ENCODE measurements at places on chromosomes 1 and 21.
A peak's percentile ranks its signal among the peaks of the same experiment; 100 is the strongest.

DNA sequence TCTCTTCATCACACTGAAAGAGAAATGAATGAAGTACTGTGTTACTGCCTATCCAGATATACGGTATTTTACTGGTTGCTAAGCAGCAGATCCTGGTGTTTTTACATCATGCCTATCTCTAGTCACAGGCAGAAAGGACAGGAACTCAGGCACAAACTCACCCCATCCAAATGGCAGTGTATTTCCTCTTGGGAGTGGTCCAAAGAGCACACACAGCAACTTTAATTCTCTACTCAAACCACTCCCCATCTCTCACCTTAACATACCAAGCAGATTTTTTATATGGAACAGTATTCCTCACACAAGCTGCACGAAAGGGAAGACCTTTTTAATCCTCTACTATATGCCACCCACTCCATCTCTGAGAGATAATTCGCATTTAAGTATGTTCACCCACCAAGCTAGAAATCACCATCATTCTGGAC, 27.3 kb downstream of the EIF4G3 start:
- DNase-seq, result peak; percentile 19

DNA sequence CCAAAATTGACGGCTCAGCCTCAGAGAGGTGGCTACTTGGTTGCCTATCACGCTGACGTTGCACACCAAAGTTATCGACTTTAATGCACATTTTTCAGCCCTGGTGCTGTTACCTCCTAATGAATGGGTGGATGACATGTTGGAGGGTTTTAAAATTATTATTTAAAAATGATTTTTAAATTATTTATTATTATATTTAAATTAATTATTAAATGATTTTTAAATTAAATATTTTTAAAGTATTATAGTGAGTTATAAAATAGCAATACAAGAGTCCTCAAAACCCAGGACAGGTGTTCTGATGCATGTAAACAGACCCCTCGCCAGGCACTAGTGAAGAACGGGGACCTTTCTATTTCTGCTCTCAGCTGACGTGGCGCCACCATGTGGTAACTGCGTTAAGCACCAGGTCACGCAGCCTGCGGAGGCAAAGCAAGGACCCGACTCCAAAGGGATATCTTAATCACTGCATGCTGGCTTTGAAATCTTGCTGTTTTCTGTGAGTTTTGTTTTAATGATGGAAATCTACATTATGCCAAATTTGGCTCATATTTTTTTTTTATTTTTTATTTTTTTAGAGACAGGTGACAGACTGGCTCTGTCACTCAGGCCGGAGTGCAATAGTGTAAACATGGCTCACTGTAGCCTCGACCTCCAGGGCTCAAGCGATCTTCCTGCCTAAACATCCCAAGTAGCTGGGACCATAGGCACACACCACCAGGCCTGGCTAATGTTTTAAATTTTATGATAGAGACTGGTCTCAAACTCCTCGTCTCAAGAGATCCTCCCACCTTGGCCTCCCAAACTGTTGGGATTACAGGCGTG, 22.6 kb downstream of the CASP9 start:
- DNase-seq, result peak; percentile 61

DNA sequence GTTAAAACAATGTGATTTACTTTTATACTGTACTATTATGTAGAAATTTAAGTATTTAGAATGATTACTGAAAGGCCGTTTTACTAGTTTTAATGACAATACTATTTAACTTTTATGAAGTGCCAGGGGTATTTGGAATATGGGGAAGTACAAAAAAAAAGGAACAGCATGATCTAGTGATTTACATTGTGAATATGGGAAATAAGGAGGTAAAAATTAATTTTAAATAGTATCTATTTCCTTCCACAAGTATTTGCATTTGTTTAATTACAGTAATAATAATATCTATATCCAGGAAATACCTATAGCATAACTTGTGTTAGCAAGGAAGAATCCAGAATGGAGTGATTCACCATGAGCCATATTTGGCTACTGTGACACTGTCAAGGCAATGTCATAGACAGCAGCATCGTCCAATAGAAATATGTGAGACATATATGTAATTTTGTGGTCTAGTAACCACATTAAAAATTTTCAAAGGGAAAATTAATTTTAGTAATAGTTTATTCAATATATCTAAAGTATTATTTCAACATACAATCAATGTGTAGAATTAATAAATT, 22.0 kb downstream of the CNST start:
- no peak for DNase-seq

DNA sequence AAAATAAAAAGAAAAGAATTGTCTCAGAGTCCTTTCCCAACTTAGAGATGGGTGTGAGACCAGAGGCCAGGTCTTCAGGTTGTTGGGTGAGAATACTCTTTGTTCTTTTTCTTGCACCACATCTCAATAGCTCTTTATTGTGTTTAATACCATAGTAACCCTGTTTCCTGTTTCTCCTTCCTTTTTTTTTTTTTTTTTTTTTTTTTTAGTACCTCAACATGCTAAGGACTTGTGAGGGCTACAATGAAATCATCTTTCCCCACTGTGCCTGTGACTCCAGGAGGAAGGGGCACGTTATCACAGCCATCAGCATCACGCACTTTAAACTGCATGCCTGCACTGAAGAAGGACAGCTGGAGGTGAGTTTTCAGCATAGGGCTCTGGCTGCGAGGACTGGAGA, 24.4 kb downstream of the CELF3 start:
- peak; percentile 39 for DNase-seq

DNA sequence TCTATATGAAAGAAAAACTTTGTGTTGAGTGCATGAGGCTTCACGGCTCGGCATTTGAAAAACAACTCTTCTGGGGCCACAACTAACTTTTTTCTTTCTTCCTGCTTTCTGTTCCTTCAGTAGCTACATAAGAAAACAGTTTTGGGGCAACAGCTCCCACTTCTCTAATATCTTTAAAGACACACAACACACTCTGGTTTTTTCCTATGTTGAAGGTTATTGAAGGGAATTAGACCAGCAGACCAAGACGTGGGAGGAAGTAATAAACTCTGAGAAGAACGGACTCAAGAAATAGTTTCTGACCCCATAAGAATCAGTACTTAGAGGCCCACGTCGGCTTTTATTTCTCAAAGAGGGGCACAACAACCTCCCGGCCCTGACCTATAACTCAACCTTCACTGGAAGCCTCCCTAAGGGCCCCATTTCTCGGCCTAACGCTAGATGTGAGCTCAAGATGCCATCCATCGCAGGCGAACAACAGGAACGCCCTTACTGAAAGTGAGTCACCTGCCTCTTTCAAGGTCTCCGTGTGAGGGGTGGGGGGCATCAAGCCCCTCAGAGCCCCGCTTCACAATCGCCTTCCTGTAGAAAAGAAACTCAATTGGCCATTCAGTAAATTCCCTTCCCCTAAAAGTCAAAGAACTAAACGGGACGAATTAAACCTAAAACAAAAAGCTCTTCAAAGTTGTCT, 844 bp downstream of the ZMYM6 start:
- peak; percentile 66 for DNase-seq

GRCh38 chr1:217839161-217839560, 208.0 kb downstream of the SPATA17 start:
- DNase-seq, result no peak

DNA sequence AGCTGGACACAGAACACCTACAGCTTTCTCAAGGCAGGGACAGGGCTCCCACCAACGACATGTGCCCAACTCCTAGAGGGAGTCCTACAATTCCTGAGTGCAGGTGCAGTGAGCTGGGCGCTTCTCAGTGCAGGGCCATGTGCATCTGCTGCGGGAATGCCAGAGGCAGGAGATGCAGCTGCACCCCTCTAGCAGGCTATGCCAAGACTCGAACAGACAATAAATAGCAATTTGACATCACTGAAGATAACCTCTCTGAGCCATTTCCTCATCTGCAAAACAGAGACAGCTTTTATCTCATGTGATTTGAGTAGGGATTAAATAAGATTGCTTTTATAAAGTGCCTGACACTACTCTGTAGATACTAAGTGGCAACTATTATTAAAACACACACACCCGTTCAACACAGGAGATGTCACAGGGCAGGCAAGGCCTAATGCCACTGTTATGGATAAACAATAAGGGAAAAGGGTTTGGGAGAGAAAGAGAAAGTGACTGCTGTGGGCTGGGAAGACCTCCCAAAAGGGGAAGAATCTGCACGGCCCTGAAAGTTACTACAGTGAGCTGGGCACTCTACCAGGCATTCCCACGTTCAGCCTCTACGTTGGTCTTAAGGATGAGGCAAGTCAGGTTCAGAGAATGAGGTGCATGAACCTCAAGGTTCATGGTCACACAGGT, 5.7 kb downstream of the SLC9A1 start:
- DNase-seq, result no peak

GRCh38 chr1:221760911-221761310, 19.0 kb upstream of the DUSP10 start:
- no peak for DNase-seq

GRCh38 chr1:108537976-108538375, 21.9 kb upstream of the EEIG2 start:
- no peak for DNase-seq

GRCh38 chr1:89332461-89332860, 31.4 kb upstream of the GBP6 start:
- DNase-seq, result no peak

DNA sequence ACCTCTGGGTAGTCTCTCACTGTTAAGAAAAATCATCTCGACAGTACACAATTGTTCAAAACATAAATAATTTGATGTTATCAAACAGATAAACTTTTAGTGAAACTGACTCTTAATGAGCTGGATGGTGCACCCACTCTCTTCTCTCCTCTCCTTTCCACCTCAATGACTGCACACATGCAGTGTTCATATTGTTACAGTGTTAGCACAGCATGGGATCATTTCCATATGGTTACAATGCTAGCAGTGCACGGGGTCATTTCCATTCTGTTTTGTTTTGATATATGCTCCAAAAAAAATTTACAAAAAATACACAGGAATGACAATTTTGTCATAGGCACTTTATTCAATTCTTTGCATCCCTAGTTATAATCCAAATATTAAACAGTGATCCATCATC, 26.4 kb upstream of the RNF187 start:
- no peak for DNase-seq

DNA sequence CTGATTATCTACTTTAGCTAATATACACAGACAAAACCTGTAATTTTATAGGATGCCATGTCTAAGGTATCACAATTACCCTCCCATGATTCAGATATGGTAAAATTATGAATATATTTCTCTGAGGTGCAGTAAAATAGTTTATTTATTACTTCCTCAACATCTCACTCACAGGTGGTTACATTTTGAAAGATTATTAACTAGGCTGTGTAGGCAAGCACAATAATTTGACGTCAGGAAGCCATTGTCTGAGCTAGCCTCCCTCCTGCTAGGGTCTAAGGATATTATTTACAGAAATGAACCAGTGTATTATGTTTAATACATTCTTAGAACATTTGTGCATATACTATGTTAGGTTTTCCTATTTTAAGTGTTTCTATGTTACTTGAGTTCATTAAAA, 69.9 kb upstream of the ADGRL2 start:
- no peak for DNase-seq

- no peak for DNase-seq
These were observed 63.3 kb upstream of the ATP2B4 start for GRCh38 chr1:203563291-203563690.

GRCh38 chr21:29873908-29874307, 65.9 kb downstream of the GRIK1 start:
- DNase-seq, result no peak

DNA sequence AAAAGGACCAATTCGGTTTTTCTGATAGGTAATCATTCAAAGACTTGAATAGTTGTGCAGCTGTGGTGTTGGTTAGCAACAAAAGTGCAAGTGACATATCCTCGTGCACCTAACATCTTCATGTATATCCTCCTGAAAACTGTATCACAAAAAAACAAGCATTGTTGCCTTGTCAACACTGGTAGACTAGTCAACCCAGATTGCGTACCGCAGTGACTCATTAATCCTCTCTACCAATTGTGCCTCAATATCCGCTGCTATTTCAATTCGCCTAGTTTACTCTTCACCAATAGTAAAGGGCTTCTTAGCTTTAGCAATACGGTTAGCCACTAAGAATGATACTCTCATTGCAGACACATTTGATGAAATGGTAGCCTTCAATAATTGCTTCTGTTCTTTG, 3.5 kb downstream of the HHAT start:
- DNase-seq, result no peak

- DNase-seq, result no peak
These were observed 40.1 kb downstream of the IGSF21 start for GRCh38 chr1:18147672-18148071.

DNA sequence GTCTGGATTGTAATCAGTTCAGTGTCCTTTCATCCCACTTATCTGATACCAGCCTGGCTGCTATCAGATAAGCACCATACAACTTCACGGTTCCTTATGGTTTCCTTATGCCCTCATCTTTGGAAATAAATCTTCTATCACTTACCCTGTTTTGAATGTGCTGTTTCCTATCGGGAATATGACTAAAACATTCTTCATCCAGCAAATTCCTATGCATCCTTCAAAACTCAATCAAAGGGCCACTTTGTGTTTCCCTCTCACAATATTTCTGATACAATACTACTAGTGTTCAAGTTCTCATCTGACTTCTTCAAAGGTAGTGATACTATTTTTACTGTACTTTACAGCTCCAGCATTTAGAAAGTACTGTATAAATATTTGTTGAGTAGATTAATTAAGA, 513.2 kb downstream of the OMA1 start:
- no peak for DNase-seq

GRCh38 chr1:7684132-7684531, 87.0 kb upstream of the VAMP3 start:
- no peak for DNase-seq

- peak; percentile 52 for DNase-seq
These were observed 20.9 kb downstream of the ERICH3 start for GRCh38 chr1:74652711-74653139.

DNA sequence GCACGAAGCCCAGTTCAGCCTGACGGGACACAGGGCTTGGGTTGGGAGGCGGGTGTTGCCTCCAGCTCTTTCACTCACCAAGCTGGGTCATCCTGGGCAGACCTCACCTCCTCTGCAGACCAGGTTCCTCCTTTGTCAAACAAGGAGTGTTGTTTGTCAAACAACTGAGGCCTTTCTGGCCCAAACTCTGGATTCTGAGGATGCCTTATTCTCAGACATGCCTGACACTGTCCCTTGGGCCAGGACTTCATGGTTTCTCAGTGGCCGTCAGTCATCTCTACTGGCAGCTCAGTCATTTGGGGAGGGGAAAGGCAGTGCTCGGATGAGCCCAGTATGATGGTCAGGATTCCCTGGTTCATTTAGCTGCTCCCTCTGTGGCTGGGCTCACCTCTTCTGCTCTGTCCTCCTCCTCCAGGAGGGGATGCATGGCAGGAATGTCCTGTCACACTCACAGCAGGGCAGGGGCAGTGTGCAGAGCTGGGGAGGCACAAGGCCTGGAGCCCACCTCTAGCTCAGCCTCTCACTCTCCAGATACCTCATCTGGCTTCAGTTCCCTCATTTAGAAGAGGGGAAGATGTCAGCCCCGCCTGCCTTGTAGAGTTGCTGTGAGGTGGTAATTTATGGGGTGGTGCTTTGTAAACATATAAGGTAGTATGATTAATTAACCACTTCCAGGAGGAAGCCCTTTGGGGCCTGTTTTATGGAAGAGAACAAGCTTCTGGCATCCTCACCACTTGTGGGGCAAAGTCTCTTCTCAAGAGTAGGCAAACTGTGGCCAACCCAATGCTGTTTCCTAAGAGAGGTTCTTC, 20.6 kb downstream of the SLC2A1 start:
- no peak for DNase-seq
